ENCODE measurements at places on chromosomes 16 and 17. TPM values are rescaled to one million over a fixed set of nuclear protein-coding genes. Genes with fewer than 3 reads are reported as not detected.

C16orf86 gene
- total RNA-seq = 0.79 TPM

KIF19 gene
- total RNA-seq = 0.15 TPM

TK1 gene
- 315 TPM for total RNA-seq

KCNJ12 gene
- total RNA-seq = 5.8 TPM

RBFOX1 gene
- total RNA-seq = not detected

CSF3 gene
- total RNA-seq = not detected

ARHGAP44 gene
- 7.3 TPM for total RNA-seq

OR3A3 gene
- not detected for total RNA-seq

KCNH4 gene
- total RNA-seq = not detected

KCNH6 gene
- not detected for total RNA-seq

ABI3 gene
- 0.12 TPM for total RNA-seq

C16orf87 gene
- total RNA-seq = 10.2 TPM

TP53TG3B gene
- not detected for total RNA-seq

IL17C gene
- not detected for total RNA-seq

PERCC1 gene
- not detected for total RNA-seq

CDRT15 gene
- not detected for total RNA-seq

CCDC154 gene
- 1.7 TPM for total RNA-seq

ZNF263 gene
- 31.4 TPM for total RNA-seq

MFAP4 gene
- total RNA-seq = 0.52 TPM

SMTNL2 gene
- 2.3 TPM for total RNA-seq

CA5A gene
- not detected for total RNA-seq

HBA1 gene
- total RNA-seq = 4.9 TPM

PIMREG gene
- total RNA-seq = 57.0 TPM

CD7 gene
- 0.61 TPM for total RNA-seq

LDHD gene
- total RNA-seq = 3.4 TPM

GNG13 gene
- not detected for total RNA-seq

ST6GALNAC1 gene
- total RNA-seq = not detected

DPEP2 gene
- total RNA-seq = not detected

MT3 gene
- not detected for total RNA-seq

NOG gene
- 0.25 TPM for total RNA-seq

C17orf100 gene
- total RNA-seq = 0.76 TPM

KRTAP4-1 gene
- total RNA-seq = not detected

CEP95 gene
- 77.0 TPM for total RNA-seq

SETD6 gene
- 26.6 TPM for total RNA-seq

TBC1D28 gene
- not detected for total RNA-seq

TEX14 gene
- 0.89 TPM for total RNA-seq

SEPTIN12 gene
- not detected for total RNA-seq

LITAFD gene
- not detected for total RNA-seq

MT4 gene
- total RNA-seq = not detected

SEPTIN1 gene
- total RNA-seq = 3.4 TPM

TP53TG3F gene
- not detected for total RNA-seq

PSMD7 gene
- total RNA-seq = 109 TPM

PRAC2 gene
- not detected for total RNA-seq

RPH3AL gene
- 17.0 TPM for total RNA-seq

TLCD3B gene
- total RNA-seq = 1.0 TPM

ACAP1 gene
- 8.8 TPM for total RNA-seq

SPATA32 gene
- total RNA-seq = 0.15 TPM
